ENCODE measurements at places on chromosomes 7 and 10.

- peak; percentile 15 for DNase-seq
Measured at GRCh38 chr10:71931295-71931694, 32.9 kb upstream of the CHST3 start.

DNA sequence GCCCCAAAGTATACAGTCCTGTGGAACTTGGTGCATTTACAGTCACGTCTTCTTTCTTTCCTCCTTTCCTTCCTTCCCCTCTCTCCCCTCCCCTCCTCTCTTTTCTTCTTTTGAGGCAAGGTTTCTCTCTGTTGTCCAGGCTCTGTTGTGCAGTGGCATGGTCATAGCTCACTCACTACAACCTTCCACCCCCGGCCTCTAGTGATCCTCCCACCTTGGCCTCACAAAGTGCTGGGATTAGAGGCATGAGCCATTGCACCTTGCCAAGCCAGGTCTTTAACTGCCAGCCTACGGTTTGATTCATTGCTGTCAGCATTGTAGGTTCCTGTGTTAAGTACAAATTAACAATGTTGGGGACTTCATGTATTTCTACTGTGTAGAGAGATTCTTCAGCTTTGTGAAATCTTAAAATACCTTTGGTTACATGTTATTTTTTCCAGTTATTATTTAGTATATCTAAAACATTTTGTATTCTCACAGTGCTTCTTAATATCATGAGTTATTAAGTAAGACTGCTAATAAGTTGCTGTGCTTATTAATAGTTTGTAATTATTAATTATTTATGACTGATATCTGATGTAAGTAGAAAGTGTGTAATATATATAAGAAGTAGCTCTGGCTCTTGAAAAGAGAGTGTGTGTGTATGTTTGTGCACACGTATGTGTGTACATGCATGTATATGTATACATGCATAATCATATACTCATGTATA is 320.8 kb downstream of the EXOC4 start:
- DNase-seq: no peak

- no peak for DNase-seq
Measured at GRCh38 chr7:106313456-106313901, 28.7 kb upstream of the NAMPT start.

- no peak for DNase-seq
Measured at GRCh38 chr7:19972876-19973275, 199.5 kb upstream of the TMEM196 start.

- no peak for DNase-seq
Measured at GRCh38 chr7:139679731-139680594, 97.8 kb downstream of the HIPK2 start.

GRCh38 chr7:139259142-139259541 is 28.1 kb downstream of the UBN2 start:
- DNase-seq: no peak

DNA sequence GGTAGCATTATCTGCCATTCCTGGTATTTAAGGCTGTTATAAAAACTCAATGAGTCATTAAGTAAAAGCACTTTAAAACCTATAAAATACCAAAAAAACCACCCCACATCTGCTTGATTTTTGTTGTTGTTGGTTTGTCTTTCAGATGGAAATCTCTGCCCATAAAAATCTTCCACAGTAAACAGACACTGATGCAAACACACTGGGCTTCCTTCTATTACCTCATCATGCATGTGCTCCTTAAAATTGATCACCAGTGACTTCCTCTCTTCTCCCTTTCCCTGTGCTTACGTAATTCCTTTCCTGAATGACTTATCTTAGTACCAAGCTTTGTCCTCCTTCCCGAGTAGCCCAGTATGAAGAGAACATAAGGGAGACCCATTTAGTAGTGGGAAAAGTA is 167.2 kb downstream of the EVX1 start:
- DNase-seq: no peak

DNA sequence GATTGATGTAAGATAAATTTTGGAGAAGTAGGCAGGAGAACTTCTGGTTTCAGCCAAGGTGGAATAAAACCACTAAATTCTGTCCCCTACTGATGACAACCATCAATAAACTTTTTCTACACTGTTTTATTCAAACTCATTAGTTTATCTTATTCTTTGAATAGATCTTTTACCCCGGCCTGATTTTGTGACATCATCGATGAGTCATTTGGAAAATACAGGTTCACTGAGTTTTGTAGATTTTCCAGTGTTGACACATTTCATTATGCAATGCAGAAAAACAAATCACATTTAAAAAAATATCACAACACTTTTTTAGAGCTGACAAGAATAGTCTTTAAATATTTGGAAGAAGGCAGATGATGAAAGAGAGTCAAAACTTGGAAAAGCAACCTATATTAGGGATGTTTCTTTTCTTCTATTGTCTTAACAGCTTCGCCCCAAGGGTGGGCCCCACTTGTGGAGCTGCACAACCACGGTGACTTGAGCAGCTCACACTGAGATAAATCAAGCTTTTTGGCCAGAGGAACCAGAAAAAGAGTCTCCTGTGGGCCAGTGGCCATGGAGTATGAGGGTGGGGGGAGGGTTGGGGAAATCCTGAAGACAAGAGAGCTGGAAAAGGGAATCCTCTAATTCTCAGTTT is 112.8 kb downstream of the PTEN start:
- no peak for DNase-seq

DNA sequence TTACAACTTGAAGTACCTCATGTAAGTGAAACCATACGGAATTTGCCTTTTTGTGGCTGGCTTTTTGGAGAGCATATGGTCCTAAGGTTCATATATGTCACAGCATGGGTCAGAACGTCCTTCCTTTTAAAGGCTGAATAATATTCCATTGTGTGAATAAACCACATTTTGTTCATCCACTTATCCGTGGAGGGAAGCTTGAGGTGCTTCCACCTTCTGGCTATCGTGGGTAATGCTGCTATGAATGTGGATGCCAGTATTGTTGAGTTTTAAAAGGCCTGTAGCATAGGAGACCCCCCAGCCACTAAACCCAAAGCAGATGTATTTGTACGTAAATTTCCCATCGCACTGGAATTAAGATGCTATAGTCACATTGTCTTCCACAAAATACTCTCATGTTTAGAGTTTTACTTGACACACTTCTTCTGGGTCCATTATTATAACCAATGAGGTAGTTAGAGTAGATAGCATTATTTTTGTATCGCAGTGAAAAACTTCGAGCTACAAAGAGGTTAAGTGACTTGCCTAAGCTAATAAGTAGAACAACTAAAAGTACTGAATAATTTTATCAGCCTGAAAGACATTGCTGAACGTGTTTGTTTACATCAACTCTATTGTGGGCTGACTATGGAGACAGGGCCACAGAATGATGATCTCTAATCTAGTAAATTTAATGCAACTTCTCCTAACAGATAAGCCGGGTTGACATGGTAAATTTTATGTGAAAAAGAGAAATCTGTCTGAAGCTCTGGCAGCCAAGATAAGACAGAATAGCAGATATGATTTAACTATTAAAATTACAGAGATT is 183.0 kb upstream of the CTBP2 start:
- no peak for DNase-seq
